A673 (cell line): ENCODE measurements at places on chromosomes 5 and 9. TPM values are rescaled to one million over a fixed set of nuclear protein-coding genes. Genes with fewer than 3 reads are reported as not detected.

DNA sequence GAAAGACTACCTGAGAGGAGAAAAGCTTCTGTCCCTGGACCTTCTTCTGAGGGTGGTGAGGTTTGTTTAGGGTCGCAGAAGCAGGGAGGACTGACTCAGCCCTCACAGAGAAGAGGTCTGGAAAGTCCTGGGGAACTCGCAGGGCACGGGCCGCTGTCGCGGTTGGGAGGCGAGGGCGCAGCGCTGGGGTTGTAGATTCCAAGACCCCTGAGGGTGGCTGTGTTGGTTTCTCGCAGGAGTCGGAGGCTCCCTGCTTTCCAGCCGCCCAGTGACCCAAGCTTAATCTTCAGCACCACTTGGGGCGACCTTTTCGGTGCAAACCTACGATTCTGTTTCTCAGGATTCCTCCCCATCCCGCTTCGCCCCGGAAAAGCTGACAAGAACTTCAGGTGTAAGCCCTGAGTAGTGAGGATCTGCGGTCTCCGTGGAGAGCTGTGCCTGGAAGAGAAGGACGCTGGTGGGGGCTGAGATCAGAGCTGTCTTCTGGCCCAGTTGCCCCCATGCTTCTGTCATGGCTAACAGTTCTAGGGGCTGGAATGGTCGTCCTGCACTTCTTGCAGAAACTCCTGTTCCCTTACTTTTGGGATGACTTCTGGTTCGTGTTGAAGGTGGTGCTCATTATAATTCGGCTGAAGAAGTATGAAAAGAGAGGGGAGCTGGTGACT, 482 bp downstream of the SLC27A6 start:
- H3K4me3 ChIP-seq: no peak overlapping the region
- DNase-seq: no peak
- no peaks in the 10 kb centered on the region for H3K36me3 ChIP-seq
- H3K4me1 ChIP-seq: no peaks in the 10 kb centered on the region
- no peak overlapping the region for H3K27ac ChIP-seq

GRCh38 chr5:113022661-113023060, 46.1 kb downstream of the DCP2 start:
- H3K36me3 ChIP-seq: peaks cover 6% of the 10 kb centered on the region
- H3K4me3 ChIP-seq: no peak overlapping the region
- no peaks in the 10 kb centered on the region for H3K4me1 ChIP-seq
- no peaks in the 10 kb centered on the region for H3K27me3 ChIP-seq

GRCh38 chr5:92309336-92309991, 926.3 kb upstream of the ARRDC3 start:
- peak; percentile 52 for DNase-seq
- no peaks in the 10 kb centered on the region for H3K27me3 ChIP-seq
- no peak overlapping the region for H3K4me3 ChIP-seq
- H3K36me3 ChIP-seq: no peaks in the 10 kb centered on the region
- H3K27ac ChIP-seq: no peak overlapping the region
- peaks cover 4% of the 10 kb centered on the region for H3K4me1 ChIP-seq

- H3K36me3 ChIP-seq: no peaks in the 10 kb centered on the region
- H3K27me3 ChIP-seq: no peaks in the 10 kb centered on the region
- peaks cover 14% of the 10 kb centered on the region for H3K4me1 ChIP-seq
- no peak overlapping the region for H3K27ac ChIP-seq
- DNase-seq: no peak
Observed at GRCh38 chr9:136658849-136659535, 3.7 kb upstream of the EGFL7 start.

DNA sequence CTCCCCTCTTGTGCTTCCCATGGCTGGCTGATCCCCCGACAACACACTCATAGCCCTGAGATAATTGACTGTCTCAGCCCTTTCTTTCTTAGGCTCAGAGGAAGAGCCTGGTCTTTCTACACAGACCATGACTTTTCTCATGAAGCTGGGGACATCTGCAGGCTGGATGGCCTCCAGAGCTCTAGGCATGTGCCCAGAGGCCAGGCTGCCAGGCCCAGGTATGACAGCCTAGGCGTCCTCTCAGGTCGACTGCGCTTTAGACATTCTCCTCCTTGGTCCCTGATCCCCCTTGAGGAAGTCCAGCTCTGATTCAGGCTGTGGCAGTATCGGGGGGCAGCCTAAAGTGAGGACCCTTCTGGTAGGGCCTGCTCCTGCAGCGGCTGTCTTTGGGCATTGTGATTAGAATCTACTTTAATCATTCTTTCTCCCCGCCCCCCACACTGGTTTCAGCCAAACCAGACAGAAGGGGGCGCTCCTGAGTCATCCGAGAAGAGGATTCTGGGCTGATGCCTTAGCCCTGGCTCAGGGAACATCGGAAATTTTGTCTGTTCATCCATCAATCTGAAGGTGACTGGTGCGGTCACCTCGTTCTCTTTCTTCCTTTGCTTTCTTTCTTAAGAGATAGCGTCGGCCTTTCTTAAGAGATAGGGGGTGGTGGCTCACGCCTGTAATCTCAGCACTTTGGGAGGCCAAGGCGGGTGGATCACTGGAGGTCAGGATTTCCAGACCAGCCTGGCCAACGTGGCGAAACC, 66.5 kb upstream of the HSPA9 start:
- H3K36me3 ChIP-seq: no peaks in the 10 kb centered on the region
- no peak overlapping the region for H3K27ac ChIP-seq
- H3K27me3 ChIP-seq: no peaks in the 10 kb centered on the region

GRCh38 chr5:143561219-143561618, 157.7 kb upstream of the NR3C1 start:
- no peak overlapping the region for H3K27ac ChIP-seq
- no peaks in the 10 kb centered on the region for H3K36me3 ChIP-seq
- peaks cover 4% of the 10 kb centered on the region for H3K4me1 ChIP-seq
- H3K27me3 ChIP-seq: no peaks in the 10 kb centered on the region
- no peak overlapping the region for H3K4me3 ChIP-seq

- no peak overlapping the region for H3K4me3 ChIP-seq
- no peaks in the 10 kb centered on the region for H3K27me3 ChIP-seq
- peaks cover 49% of the 10 kb centered on the region for H3K4me1 ChIP-seq
- H3K36me3 ChIP-seq: no peaks in the 10 kb centered on the region
- H3K27ac ChIP-seq: peak overlapping the region; percentile 25
Observed at GRCh38 chr9:128091144-128091543, 23.1 kb downstream of the SLC25A25 start.

DNA sequence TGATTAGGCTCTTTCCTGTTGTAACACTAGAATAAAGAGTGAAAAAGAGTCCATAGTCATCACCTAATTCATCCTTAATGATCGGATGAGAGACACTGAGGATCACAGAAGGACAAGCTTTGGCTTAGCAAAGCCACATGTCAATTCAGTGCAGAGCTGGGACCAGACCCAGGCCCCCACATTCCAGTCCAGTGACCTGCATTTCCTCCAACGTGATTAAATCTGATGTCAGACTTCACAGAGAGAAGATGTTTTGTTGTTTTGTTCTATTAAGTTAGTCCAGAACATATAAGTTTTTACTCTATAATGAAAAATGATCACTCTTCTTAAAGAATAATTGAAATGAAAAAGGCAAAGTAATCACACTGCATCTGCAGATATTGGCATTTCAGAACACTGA, 377.9 kb upstream of the PAPPA start:
- no peak for DNase-seq
- no peaks in the 10 kb centered on the region for H3K36me3 ChIP-seq
- H3K27ac ChIP-seq: no peak overlapping the region
- H3K4me3 ChIP-seq: no peak overlapping the region
- no peaks in the 10 kb centered on the region for H3K27me3 ChIP-seq

DNA sequence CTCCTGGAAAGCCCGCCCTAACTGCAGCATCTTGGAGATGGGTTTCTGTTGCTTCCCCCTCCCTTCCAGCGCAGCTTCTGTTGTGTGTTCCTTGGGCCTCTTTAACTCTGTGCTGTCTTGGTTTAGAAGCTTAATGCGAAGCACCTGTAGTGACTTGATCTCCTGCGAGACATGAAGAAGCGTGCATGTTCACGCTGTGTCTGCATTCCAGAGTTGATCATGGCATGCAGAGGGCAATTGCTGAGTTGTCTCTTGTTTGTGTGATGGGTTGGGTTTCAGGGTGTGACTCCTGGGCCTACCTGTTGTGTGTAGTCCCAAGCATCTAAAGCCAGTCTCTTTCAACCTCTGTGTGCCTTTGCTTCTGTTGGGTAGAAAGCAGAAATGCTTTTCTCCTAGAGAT, 155.6 kb downstream of the SMARCA2 start:
- no peak overlapping the region for H3K27ac ChIP-seq
- H3K36me3 ChIP-seq: no peaks in the 10 kb centered on the region
- DNase-seq: no peak
- H3K4me1 ChIP-seq: no peaks in the 10 kb centered on the region
- H3K27me3 ChIP-seq: no peaks in the 10 kb centered on the region

- no peak overlapping the region for H3K4me3 ChIP-seq
- no peak overlapping the region for H3K27ac ChIP-seq
- no peak for DNase-seq
- peaks cover 11% of the 10 kb centered on the region for H3K4me1 ChIP-seq
Observed at GRCh38 chr9:80062567-80062966, 490.8 kb downstream of the TLE4 start.

DNA sequence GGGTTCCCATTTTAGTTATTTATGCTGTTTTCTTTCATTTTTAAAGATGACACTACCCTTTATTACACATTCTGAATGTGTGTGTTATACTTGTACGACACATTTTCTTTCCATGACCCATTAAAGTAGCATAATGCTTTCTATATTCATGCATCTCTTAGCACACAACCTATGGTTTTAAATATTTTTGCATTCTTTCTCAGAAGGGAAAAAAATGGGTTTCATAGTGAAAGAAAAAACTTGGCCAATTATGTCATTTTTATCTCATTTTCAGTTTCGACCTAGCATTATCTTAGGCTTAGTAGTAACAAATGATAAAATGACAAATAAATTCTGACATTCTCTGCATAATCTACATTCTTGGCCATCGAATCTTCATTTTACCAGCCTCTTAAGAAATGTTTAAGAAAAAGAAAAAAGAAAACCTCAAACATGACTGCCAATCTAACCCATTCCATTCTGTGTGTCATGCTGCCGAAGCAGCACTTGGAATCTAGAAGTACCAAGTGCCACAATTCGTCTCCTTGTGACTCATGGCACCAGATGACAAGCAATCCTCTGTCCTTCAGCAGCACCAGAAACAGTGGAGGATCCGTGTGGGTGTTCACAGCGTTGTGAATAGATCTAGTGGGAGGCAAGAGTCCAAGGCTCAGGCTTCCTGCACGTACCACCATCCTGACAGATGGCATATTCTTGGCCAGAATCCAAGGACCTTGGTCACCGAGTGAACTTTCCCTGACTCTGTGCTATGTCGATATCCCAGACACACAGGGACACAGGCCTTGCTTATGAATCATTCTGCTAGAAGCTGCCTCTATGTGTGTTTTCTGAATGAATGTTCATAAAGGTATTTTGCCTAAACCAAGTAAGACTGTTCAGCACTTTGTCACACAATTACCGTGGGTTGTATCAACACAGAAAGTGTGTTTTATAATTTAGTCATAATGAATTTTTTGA, 502.7 kb downstream of the NR2F1-AS1 start:
- peak; percentile 25 for DNase-seq
- no peaks in the 10 kb centered on the region for H3K27me3 ChIP-seq
- no peak overlapping the region for H3K27ac ChIP-seq
- H3K4me1 ChIP-seq: no peaks in the 10 kb centered on the region
- H3K36me3 ChIP-seq: no peaks in the 10 kb centered on the region
- H3K4me3 ChIP-seq: no peak overlapping the region

- H3K27ac ChIP-seq: no peak overlapping the region
- no peak for DNase-seq
- no peaks in the 10 kb centered on the region for H3K4me1 ChIP-seq
- no peaks in the 10 kb centered on the region for H3K36me3 ChIP-seq
- no peaks in the 10 kb centered on the region for H3K27me3 ChIP-seq
- H3K4me3 ChIP-seq: no peak overlapping the region
Observed at GRCh38 chr9:82331079-82331478, 342.5 kb downstream of the SPATA31D1 start.

DNA sequence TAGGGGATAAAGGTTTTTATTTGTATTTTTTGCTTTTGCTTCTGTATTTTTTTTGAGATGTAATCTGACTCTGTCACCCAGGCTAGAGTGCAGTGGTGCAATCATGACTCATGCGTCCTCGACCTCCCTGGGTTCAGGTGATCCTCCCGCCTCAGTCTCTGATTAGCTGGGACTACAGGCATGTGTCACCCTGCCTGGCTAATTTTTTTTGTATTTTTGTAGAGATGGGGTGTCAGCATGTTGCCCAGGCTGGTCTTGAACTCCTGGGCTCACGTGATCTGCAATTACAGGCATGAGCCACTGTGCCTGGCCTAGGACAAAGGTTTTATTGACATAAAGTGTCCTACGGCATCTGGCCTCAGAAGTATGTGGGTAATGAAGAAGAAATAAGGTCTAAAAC, 297.1 kb upstream of the C9orf72 start:
- H3K27me3 ChIP-seq: peaks cover 16% of the 10 kb centered on the region
- no peak overlapping the region for H3K27ac ChIP-seq
- DNase-seq: no peak
- no peak overlapping the region for H3K4me3 ChIP-seq
- no peaks in the 10 kb centered on the region for H3K36me3 ChIP-seq

- H3K27ac ChIP-seq: no peak overlapping the region
- DNase-seq: no peak
Observed at GRCh38 chr9:105328872-105329718, 84.6 kb downstream of the SLC44A1 start.

DNA sequence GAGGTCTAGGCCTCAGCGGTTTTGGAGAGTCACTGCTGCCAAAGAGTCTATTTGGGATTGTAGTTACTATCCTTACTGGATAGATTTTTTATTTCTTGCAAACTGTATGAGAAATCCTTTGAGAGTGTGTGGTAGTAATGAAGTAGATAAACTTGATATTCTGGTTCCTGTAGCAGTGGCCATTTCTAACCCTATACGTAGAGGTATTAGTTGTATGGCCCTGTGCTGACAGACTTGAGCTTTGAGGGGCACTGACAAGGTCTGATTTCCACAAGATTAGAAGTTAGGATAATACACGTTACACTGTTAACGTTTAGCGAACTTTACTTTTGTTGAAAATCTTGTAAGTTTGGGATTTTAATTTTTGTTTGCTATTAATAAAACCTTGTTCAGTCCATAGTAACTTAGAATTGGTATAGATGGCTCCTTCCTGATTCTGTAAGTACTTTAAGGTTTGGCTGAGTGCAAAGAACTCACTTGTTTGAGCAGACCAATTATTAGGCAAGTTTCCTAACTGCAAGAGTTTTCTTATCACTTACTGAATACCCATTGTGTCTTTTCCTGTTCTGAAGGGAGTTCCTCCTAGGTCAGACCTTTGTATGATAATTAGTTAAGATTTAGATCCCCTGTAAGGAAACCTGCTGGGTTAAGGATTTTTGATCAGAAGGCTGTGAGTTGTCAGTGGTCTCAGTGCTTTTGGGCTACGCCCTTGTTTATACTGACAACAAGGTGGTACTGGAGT, 31.4 kb downstream of the GCNT1 start:
- H3K4me1 ChIP-seq: no peaks in the 10 kb centered on the region
- no peak overlapping the region for H3K4me3 ChIP-seq
- H3K27ac ChIP-seq: no peak overlapping the region
- H3K27me3 ChIP-seq: no peaks in the 10 kb centered on the region
- no peaks in the 10 kb centered on the region for H3K36me3 ChIP-seq

Gene NAIP
- total RNA-seq: 14.0 and 15.7 TPM in 2 replicates

Gene IFNB1
- not detected in 2 replicates for total RNA-seq

Gene TLN1
- 173 and 178 TPM in 2 replicates for total RNA-seq

Gene IFNA13
- not detected in 2 replicates for total RNA-seq

Gene ZFP2
- 0.24 and 0.43 TPM in 2 replicates for total RNA-seq

Gene PCDHA10
- 11.5 and 11.6 TPM in 2 replicates for total RNA-seq

Gene NME5
- 0.72 TPM in 1 of 2 replicates, not detected in the other for total RNA-seq

Gene BOD1
- 69.5 and 70.9 TPM in 2 replicates for total RNA-seq

Gene C5orf58
- not detected in 2 replicates for total RNA-seq

Gene ALDH1A1
- total RNA-seq: 8.7 and 8.8 TPM in 2 replicates

Gene SEMA6A
- total RNA-seq: 10.6 and 13.5 TPM in 2 replicates

Gene KDM4C
- total RNA-seq: 4.8 and 6.3 TPM in 2 replicates

Gene EMB
- 18.9 and 21.8 TPM in 2 replicates for total RNA-seq

Gene BAAT
- 0.09 and 0.17 TPM in 2 replicates for total RNA-seq

Gene CDO1
- 1.5 and 3.2 TPM in 2 replicates for total RNA-seq

Gene RANBP3L
- total RNA-seq: not detected in 2 replicates

Gene HDAC3
- total RNA-seq: 93.1 and 109 TPM in 2 replicates

Gene NIM1K
- total RNA-seq: 0.41 and 0.55 TPM in 2 replicates
